ENCODE measurements at places on chromosomes 4 and X.

- DNase-seq: no peak
Observed at GRCh38 chrX:7390441-7390840, 242.5 kb upstream of the PUDP start.

DNA sequence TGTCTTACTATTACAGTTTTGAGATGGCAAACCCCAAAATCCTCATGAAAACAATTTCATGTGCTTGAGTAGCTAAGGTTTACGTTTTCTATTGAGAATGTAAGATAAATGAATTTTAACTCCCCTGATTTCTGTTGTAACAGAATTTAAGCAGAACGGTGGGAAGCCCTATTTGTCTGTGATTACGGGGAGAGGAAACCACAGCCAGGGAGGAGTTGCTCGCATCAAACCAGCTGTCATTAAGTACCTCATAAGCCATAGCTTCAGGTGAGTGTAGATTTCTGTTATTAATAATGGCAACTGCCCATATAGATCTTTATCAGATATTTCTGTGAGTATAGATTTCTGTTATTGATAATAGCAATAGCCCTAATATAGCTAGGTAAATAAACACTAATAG lies 44.2 kb upstream of the RHOH start:
- DNase-seq: no peak

DNA sequence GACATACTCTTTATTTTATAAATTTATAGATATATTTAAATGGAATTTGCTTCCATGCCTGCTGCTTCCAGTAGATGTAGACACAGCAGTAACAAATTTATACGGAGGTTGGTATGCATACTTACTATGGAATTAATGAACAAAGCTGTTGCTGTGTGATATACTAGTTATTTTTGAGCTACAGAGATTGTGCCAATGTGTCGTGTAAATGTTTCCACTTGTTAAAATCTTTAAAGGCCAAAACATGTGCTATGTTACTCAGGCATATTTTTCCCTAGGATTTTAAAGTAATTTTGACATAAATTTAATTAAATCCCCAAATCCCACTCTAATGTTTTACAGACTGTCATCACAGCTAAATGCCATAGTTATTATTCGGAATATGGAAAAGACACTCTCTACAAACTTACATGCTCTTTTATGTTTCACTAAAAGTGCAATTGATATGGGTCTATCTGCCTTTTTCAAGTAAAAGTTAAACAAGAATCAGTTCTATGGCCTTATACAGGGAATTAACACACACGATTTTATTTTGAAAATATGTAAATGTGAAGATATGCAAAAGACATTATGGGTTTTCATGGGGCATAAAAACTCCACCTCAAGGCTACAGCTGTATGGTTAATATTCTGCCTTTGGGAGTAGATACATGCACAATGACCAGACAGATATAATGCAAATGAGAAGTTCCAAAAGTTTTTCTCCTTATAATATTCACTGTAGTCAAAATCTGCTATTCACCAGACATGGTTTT lies 256.8 kb downstream of the FSTL5 start:
- DNase-seq: no peak

GRCh38 chr4:116180157-116180601 lies 905.2 kb downstream of the TRAM1L1 start:
- no peak for DNase-seq

DNA sequence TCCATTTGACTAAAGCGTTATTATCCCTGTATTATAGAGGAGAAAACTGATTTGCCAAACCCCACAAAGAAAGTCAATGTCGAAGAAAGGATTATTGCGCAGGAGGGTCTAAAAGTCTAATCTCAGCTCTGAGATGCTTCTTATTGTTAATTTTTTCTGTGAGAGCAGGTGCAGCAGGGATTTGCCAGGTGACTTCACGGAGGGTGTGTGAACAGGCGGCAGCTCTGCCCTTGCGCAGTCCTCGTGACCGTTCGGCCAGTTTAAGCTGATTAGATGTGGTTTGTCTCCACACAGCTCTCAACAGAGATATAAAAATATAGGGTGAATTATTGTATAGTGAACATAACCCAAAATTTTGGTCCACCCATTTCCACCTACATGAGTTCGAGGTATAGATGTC lies 28.5 kb downstream of the TENM3 start:
- no peak for DNase-seq

DNA sequence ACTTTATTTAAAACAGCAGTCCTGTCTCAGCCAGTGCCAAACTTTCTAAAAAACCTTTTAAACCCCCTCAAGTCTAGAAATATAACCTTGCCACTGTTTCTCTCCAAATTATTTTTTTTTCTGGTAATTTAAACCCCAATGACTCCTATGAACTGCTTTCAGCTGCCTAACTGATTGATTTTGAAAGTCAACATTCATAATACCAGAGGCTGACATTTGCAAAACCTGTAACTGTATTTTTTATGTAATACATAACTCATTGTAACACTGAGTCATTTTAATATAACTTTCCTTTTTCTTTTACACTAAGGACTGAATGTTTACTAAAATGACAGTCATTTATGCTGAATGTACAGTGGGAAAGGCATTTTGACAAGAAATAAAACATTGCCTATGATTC lies 19.1 kb upstream of the EGFL6 start:
- no peak for DNase-seq

DNA sequence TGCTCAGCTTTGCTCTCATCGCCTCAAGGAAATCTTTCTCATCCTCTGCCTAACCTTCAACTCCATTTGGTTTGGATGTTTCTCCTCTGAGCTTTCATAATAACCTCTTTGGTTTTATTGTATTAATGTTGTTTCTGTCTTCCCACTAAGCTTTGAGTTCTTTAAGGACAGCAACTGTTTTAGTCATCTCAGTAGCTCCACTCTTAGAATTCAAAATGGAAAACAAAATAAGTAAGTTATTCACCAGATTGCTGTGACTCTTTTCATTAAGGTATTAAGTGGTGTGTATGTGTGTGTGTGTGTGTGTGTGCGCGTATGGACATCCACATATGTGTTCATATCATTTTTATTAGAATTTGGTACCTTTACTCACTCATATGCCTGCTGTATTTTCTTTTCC lies 279.2 kb upstream of the BOD1L1 start:
- DNase-seq: no peak

DNA sequence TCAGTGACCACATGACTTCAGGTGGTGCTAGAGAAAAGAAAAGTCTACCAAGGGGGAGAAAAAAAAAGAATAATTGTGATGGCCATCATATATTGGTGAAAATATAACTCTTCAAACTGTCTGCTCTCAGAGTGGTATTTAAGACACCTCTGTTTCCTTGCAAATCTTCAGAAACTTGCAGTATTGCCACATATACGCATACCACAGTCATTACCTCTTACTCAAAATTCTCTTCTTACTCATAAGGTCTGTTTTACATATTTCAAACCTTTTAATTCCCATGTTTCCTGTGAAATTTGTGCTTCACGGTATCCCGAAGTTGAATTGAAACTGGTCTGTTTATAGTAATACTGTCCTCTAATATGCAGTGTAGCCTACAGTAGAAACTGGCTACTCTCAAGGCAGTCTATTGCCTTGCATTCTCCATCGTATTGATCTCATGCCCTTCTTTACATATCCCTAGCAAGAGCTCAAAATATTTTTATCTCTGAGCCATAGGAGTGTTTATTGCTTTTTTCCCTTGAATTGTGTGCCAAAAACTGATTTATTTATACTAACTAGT lies 34.7 kb upstream of the LHFPL1 start:
- DNase-seq: no peak

GRCh38 chr4:129323658-129324057 lies 227.7 kb downstream of the C4orf33 start:
- no peak for DNase-seq

- no peak for DNase-seq
Observed at GRCh38 chrX:126550816-126551215, 1.8 kb downstream of the DCAF12L1 start.

- DNase-seq: no peak
Observed at GRCh38 chr4:153514688-153515426, 48.7 kb downstream of the TMEM131L start.

DNA sequence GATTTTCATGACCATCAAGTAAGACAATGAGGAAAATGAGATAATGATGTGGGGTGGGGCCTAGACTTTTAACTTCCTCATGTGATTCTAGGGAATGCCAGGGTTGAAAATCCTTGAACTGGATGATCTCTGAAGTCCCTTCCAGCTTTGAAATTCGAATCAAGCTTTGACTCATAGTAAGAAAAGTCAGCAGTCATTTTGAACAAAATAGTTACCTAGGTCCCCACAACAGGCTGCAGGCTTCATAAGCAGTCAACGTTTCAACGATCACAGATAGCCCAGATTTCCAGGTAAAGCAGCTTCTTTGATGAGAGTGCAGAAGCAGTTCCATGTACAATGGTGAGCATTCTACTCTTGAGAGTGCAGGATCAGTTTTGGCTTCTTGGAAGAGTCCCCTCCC lies 93.7 kb downstream of the GRIA3 start:
- DNase-seq: no peak

- no peak for DNase-seq
Observed at GRCh38 chr4:174037049-174037448, 246.4 kb downstream of the FBXO8 start.

GRCh38 chr4:112905728-112906127 lies 143.7 kb upstream of the ANK2 start:
- DNase-seq: no peak

GRCh38 chr4:101931619-101932018 lies 141.1 kb downstream of the BANK1 start:
- no peak for DNase-seq

DNA sequence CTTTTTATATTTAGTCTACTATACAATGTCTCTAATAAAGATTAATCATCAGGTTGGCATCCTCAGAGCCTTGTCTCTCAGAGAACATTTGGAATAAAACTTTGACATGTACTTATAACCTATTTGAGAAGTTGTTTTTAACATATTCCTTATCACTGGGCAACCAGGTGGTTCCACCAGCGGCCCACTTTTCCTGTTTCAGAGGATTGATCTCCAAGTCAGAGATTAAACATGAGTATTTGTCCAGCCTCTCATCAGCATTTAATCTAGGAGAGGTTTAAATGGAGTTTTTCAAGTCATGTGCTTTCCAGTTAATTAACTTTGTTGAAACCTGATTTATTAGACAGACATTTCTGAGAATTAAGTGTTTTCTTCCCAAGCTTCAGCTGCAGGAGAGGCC lies 345.5 kb downstream of the GRXCR1 start:
- DNase-seq: no peak

- no peak for DNase-seq
Observed at GRCh38 chrX:17441965-17442364, 67.0 kb downstream of the NHS start.

DNA sequence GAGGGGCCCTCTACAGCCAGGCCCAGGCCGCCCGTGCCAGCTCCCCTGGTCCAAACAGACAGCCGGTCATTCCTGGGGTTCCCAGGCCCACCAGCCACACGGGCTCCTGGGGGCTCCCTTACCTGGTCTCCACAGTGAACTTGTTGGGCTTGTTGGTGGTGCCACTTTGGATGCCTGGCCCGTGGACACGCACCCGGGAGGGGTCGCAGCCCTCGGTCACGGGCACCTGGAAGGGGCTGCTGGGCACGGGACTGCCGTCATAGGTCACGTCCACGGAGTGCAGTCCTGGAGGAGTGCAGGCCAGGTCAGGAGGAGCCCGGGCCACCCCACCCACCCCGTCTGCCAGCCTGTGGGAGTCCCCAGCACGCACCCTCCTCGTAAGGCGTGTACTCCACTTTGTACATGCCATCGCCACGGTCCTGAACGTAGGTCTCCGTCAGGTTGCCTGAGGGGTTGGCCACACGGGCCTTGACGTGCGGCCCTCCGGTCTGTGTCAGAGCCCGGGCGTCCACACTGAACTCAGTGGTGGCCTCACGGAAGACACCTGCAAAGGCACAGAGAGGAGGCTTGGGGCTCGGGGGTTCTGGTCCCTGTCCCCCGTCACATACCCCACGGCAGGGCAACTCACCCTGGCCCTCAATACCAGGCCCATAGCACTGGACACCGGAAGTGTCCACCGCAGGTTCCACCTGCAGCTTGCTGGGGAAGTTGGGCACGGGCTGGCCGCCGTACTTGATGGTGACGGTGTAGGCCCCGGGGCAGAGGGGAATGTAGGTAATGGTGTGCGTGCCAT lies 14.9 kb downstream of the FLNA start:
- DNase-seq: no peak

DNA sequence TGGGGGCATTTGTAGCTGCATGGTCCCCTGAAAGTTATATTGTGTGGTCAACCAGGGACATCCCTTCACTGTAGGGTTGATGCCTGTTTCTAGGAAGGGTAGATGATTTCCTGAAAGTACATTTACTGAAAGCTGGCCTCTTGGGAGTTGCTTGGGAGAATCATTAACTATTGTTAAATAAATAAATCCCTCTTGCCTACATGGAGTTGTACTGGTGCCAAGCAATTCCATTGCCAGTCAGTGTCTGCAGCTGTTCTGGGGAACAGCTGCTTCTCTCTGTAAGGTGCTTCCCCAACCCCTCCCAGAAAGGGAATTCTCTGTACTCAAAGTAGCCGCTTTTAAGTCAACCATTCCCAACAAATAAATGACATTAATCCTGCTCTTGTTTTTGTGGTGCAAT lies 51.1 kb downstream of the C4orf51 start:
- DNase-seq: no peak

GRCh38 chr4:180792541-180792940 lies 1450.7 kb upstream of the TENM3 start:
- DNase-seq: no peak

GRCh38 chr4:161208564-161208963 lies 955.2 kb downstream of the FSTL5 start:
- DNase-seq: no peak

GRCh38 chr4:147580396-147580795 lies 36.8 kb upstream of the TMEM184C start:
- no peak for DNase-seq

GRCh38 chrX:139200793-139201192 lies 329.7 kb upstream of the F9 start:
- DNase-seq: no peak

- DNase-seq: no peak
Observed at GRCh38 chrX:24391389-24391788, 30.9 kb downstream of the SUPT20HL1 start.

DNA sequence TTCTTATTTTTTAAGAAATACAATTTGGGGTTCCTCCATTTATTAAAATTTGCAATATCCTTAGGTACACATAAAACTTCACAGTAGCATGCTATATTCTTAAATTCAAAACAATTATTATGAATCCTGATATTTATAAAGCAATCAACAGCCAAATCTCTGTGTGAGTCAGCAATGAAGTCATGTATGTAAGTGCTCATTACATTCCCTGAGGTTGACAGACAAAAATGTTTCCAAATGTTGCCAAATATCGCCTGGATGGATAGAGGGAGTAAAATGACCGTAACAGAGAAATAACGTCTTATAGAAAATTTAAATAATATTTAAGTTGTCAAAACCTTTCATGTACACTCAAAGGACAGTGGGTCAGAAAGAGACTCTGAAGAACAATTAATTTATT lies 220.0 kb downstream of the PCDH18 start:
- no peak for DNase-seq

DNA sequence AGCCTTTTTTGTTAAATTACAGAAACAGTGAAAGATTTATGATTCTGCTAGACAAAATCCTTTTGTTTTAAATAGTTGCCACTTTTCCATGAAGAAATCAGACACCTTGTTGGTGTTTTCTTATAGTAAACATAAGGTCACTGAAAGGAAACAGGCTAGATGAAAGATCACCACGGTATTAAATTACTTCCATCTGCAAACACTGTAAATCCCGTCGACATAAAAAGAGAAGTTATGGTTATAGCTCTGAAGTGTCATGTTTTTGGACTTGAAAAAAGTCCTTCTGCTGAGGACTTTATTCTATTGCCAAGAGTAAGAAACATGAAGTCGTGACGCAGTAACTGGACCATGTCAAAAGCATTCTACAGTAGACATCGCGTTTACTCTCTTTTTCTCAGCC lies 567.6 kb upstream of the SLIT2 start:
- no peak for DNase-seq

- DNase-seq: peak; percentile 48
Observed at GRCh38 chr4:26459054-26459755, 31.1 kb downstream of the CCKAR start.

All from AML-193 (cell line).